Hypothalamus (tissue), 51 donors: ENCODE measurements at places on chromosomes 3 and 15.

DNA sequence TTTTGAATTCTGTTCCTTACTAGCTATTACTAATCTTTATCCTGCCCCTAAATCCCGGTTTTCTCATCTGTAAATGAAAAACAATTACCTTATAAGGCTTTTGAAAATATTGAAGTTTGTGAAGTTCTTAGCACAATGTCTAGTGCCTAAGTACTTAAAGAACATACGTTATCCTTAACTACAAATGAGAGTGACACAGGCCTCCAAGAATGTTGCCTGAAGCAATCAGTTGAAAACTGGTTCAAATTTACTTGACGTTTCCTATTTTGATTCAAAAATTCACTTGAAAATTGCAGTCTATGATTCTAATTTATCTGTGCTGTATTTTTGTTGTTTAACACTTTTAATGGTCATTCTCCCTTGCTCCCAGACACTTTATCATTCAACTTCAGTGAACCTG lies 3.2 kb downstream of the SENP7 start:
- no peak for DNase-seq

- DNase-seq, result no peak
These were observed 377.3 kb downstream of the PDCD6IP start for GRCh38 chr3:34175636-34176176.

DNA sequence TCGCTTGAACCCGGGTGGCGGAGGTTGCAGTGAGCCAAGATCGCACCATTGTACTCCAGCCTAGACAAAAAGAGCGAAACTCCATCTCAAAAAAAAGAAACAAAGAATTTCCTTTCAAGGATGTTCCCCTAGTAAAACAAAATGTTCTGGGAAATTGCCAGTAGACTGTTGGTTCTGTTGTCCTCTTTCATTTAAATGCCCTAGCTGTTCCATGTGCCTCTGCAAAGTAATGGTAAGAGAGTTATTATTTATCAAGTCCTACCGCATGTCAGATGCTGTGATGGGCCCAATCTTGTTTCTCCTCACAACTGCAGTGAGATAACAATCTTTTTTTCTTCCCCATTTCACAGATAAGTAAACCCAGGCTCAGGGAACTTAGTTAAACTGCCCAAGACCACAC lies 254.3 kb upstream of the TPM1 start:
- DNase-seq, result no peak

- DNase-seq, result no peak
These were observed 44.0 kb downstream of the SMAD3 start for GRCh38 chr15:67109141-67110034.

DNA sequence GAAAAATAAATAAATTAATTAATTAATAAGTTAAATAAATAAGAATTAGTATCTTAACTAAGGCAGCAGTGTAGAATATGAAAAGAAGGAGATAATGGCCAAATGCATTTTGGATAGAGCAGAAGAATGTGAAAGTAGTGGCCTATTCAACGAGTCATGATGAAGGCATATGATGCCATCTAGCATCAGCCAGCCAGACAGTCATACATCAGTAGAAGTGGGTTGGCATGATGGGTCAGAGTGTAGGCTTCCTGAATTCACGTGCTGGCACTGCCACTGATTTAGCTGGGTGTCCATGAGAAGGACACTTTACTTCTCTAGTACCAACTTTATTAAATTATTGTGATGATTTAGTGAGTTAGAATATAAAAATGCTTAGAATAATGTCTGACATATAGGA lies 256.1 kb upstream of the ARPP21 start:
- DNase-seq, result no peak

DNA sequence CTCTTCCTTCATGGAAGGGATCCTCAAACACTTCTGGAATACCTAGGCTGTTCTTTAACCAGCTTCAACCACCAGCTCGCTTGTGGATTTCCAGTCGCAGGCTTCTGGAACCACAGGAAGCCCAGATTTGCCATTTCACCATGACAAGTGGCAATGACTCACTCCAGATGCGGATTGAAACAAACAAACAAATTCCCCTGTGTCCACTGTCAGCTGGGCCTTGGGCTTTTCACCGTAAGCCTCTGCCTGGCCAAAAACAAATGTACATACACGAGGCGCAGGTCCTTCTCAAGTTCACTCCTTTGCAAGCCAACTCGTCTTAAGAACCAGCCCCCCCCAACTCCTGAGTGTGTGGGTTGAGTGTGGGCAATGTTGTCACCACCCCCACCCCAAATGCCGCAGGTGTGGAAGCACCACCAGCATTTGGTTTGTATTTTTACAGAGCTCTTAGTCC lies 8.8 kb downstream of the BCL6 start:
- DNase-seq, result no peak

- no peak for DNase-seq
These were observed 15.2 kb upstream of the LINGO1 start for GRCh38 chr15:77647961-77648360.

DNA sequence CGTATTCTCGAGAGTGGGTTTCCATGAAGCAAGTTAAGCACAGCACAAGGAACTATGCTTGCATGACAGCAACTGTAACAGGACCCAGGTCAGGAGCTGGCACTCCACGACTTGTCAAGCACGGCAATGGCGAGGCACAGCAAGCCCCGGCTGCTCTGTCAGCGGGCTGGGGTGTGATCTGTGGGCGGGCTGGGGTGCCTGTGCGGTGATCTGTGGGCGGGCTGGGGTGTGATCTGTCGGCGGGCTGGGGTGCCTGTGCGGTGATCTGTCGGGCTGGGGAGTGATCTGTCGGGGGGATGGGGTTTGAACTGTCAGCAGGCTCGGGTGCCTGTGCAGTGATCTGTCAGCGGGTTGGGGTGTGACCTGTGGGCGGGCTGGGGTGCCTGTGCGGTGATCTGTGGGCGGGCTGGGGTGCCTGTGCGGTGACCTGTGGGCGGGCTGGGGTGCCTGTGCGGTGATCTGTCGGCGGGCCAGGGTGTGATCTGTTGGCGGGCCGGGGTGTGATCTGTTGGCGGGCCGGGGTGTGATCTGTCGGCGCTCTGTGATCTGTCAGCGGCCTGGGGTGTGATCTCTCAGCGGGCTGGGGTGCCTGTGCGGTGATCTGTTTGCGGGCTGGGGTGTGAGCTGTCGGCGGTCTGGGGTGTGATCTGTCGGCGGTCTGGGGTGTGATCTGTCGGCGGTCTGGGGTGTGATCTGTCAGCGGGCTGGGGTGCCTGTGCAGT lies 205.7 kb downstream of the XXYLT1 start:
- no peak for DNase-seq

DNA sequence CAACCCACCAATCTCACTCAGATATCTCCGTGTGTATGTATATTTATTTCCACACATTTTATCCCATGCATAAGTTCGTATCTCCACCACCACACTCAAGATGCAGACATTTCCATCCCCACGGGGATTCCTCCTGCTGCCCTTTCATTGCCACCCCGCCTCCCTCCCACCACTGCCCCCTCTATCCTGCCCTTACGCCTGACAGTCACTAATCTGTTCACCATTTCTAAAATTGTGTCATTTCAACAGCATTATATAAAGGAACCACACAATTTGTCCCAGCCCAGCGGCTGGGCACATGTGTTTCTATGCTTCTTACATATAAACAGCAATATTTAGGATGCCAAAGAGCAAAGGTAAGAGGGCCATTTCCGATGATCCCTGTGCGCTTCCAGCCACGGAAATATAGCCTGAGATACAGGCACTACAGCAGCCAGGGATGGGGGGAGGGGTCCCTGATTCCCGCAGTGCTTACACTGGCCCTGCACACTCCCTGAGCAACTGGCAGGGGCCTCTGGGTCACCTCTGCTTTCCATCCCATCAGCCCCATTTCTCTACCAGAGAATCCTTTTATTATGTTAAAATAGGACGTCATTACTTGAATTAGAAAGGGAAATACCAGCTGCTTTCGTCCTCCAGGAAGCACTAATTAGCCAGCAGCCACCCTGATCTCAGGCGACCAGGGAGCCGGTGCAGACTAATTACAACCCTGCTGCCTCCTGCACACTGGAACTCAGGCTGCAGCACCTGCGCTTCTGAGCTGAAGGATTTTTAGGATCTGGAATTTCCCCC lies 372.0 kb upstream of the ATP10A start:
- no peak for DNase-seq

GRCh38 chr15:66138892-66139590 lies 114.5 kb downstream of the MEGF11 start:
- no peak for DNase-seq

GRCh38 chr15:64634027-64634426 lies 141.4 kb downstream of the RBPMS2 start:
- no peak for DNase-seq

DNA sequence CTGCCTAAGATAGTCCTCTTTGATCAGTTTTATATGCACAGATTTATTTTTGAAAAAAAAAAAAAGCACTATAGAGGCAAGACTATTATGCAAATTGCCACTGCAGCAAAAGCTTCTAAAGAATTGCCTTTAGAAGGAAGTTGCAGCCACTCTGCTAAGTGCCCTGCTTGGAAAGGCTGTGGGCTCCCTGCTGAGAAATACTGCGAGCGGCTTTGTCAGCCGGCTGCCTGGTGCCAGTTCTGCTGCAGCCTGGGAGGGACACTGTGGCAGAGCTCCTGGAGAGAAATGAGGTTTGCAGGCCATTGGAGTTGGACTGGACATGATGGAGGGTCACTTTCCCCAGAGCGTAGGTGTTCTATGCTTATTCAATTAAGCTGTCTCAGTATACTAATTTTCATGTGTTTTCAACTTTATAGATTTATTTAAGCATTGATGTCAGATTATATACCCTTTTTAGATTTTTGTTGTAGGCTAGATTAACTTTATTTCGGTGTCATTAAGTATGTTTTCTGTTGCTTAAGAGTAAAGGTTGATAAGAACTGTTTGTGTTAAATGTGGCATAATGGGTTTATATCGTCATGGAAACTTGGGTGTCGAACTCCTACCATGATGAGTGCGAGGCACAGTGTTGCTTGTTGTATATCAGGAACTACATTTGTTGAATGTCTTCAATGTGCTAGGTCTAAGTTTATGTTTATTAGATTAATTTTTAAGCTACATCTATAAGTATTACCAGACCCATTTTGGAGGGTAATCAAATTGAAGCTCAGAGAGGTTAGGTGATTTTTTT lies 6.6 kb downstream of the MAP2K5 start:
- DNase-seq, result peak; percentile 62

GRCh38 chr3:145849115-145849514 lies 311.9 kb downstream of the PLOD2 start:
- no peak for DNase-seq

DNA sequence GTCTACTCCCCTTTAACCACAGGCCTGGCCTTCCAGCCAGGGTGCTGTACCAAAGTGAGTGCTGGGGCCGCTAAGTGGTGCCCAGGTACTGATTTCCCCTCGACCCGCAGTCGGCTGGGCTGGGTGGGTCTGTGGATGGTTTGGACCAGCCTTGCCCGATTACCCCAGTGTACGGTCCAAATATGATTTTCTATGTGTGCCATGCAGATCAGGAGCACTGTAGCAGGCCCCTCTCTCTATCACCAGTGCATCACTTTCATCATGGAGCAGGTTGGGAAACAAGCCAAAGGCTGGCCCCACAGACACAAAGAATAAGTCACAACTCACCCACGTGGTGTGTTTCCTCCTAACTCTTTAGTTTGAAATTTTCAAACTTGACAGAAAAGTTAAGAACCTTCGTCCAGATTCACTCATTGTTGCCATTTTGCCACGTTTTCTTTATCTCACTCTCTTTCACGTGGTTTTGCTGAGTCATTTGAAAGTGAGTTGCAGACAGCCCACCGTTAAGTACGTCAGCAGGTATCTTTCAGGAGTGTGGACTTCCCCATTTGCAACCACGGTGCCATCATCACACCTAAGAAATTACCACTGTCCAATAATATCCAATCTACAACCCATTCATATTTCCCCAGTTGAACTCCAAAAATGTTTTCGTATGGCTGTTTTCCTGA lies 37.0 kb downstream of the ZNF710 start:
- DNase-seq, result no peak

DNA sequence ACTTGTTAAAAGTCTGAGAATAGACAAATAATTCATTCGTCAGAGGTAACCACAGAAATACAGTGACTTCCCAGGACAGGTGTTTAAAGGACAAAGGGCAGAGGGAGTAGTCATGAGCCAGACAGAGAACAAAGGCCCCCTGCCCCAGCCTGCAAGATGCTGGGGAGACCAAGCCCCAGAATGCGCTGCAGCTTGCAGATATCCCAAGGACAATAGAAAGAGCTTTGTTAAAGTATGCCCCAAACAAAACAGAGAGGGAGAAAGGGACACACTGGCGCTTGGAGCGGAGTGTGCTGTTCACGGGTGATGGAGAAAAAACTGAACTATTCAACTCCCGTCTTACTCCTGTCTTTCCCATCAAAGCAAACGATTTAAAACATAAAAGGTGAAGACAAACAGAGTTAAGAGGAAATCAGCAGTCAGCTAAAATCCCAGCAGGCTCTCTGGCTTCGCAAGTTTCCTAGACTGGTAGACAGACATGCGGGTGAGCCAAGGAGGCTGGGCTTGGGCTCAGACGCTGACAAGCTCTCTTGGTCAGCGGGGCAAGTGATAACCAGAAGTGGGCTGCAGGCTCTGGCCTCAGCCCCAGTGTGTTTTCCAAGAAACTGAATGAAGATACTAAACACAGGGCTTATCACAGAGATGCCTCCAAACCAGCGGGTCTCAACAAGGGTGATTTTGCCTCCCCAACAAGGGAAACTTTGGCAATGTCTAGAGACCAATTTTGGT lies 130.1 kb downstream of the UACA start:
- no peak for DNase-seq

GRCh38 chr15:99453637-99454030 lies 112.2 kb upstream of the MEF2A start:
- DNase-seq, result no peak

- no peak for DNase-seq
These were observed 200.2 kb upstream of the LRRN1 start for GRCh38 chr3:3599016-3599415.

GRCh38 chr3:57077630-57078343 lies 17.3 kb downstream of the SPATA12 start:
- DNase-seq, result no peak

DNA sequence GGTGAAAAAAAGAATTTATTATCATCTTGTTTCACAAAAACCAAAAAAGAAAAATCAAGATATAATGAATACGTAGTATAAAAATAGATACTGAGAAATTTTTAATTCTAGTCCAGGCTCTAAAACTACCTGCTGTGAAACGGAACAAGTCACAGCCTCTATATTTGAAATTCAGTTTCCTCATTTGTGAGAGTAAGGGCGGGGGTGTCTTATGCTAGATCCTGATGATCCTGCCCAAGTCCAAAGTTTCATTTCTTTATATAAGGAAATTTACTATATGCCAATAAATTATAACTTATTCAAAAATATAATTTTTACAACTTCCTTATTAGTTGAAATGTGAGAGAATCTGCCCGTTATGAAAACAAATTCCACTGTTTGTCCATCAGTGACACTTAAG lies 385.7 kb downstream of the CGGBP1 start:
- no peak for DNase-seq

- no peak for DNase-seq
These were observed 21.7 kb downstream of the SH3BP5 start for GRCh38 chr3:15310491-15311370.

GRCh38 chr3:72698154-72698917 lies 149.9 kb downstream of the SHQ1 start:
- no peak for DNase-seq

GRCh38 chr3:106491796-106492195 lies 623.0 kb upstream of the CBLB start:
- no peak for DNase-seq

- no peak for DNase-seq
These were observed 18.4 kb downstream of the ITGA11 start for GRCh38 chr15:68413363-68414205.
